ENCODE measurements at places on chromosomes 5 and 9.

DNA sequence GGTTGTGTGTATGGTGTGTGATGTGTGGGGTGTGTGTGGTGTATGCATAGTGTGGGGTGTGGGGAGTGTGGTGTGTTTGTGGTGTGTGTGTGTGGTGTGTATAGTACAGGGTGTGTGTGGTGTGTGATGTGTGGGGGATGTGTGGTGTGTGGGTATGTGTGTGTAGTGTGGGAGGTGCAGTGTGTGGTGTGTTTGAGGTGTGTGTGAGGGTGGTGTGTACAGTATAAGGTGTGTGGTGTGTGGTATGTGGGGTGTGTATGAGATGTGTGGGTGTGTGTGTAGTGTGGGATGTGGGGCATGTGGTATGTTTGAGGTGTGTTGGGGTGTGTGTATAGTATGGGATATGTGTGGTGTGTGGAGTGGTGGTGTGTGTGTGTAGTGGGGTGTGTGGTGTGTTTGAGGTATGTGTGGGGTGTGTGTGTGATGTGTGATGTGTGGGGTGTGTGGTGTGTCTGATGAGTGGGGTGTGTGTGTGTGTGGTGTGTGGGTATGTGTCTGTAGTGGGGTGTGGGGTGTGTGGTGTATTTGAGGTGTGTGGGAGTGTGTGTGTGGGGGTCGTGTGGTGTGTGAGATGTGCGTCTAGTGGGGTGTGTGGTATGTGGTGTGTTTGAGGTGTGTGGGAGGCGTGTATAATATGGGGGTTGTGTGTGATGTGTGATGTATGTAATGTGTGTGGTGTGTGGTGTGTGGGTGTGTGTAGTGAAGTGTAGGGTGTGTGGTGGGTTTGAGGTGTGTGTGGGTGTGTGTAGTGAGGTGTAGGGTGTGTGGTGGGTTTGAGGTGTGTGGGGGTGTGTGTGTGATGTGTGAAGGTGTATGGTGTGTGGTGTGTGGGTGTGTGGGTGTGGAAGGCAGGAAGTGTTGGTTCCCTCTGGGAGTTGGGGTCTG, 8.6 kb downstream of the ECSCR start:
- no peak for DNase-seq

DNA sequence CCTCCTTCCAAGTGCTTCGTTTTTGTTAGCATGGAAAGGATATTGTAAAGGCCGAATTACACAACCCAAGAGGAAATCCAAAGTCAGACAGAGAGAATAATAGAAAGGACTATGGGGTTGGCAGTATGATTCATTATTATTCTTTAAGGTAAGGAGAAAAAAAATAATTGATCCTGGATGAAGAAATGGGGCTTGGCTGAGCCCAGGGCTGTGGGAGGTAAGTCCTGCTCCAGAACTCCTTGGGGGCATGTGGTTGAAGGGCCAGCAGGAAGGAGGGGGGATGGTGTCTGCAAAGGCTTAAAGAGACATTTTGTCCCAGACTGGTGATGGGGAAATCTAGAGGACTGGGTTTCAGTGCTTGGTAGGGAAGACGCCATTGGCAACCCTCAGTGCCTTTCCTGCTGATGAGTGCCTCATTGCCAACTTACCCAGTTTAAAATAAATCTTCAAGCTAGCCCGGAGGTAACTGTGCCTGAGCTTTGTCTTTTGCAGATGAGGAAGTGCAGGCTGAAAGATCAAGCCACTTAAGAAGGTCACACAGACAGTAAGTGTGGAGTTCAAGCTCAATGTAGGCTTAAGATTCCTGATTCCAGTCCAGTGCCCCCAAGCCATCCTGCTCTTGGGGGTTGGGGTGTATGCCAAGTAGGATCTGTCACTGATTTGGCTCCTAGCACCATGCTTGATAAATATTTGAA, 30.2 kb downstream of the FOXI1 start:
- DNase-seq: no peak

DNA sequence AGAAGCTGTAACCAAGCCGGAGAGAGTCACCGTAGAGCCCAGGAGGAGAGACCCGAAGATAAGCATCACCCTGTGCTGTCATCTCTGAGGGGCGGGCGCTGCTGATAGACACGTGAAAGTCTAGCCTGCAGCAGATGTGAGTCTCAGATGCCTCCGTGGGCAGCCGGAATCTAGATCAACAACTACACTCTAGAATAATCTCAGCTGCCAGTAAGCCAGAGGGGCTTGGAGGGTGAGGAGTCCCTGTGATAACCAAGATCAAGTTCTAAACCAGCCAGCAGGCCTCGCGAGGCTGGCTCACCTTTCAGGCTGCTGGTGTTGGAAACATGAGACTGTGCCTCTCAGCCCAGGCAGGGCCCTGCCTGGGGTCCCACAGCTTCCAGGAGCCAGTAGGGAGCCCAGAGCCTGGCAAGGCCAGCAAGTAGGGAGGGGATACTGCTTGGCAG, 54.1 kb downstream of the DAPK1 start:
- DNase-seq: no peak

GRCh38 chr9:1460143-1460769, 410.1 kb downstream of the DMRT2 start:
- DNase-seq: no peak

DNA sequence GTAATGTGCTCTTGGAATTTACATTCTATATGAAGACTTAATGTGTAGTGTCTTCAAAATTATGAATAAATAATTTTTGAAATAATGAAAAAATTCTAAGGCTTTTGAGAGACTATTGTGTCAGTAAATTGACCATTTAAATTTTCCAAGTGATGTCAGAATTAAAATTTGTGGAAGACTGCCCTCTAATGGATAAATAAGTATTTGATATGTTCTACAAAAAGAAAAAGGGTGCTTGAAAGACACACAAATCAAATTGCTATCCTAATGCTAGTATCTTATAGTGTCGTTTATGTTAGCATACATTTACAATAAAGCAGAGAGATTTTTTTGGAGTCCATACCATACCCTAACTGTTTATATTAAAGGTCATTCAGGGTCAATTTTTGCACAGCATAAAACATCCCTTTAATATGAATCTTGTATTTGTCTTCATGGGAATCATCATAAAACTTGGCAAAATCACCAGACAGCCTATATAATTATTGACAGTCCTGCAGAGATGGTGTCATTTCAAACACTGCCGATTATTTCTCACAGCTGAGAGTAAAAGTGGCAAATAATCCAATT, 120.8 kb upstream of the SLC27A6 start:
- DNase-seq: no peak
